ENCODE measurements at places on chromosomes 16 and 17.

- no peak for DNase-seq
Measured at GRCh38 chr16:51876934-51877333, 670.0 kb downstream of the TOX3 start.

DNA sequence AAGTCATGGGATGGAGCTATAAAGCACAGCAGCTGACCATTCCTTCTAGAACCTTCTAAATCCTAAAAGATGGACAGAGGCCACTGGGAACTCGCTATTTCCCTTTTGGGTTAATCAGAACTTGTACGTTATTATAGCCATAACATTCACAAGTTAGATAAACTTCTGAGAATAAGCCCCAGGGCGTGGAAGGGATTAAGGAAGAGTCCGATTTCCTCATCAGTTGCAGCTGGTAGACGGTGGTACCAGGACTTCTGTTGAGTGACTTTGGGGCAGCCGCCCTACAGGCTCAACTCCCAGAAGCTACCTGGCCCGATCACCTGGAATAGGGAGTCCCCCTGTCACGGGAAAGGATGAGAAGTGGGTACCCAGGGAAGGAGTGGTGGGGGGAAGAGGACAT lies 370.1 kb upstream of the ZFHX3 start:
- DNase-seq, result no peak

DNA sequence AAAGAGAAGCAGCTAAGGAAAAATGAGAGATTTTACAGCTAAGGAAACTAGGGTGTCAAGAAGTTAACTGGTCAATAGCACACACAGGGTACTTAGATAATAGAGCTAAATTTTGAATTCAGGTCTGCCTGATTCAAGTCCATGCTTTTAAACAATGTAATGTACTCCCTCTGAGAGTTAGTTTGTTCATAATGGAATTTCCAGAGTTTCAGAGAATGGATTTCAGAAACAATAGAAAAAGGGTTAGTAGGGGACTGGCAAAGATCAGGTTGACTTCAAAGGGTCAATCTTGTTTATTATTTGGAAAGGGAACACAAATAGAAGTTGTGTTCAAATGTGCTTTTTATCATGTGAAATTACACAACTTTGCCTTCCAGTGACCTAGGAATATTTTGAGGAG lies 17.9 kb downstream of the NSRP1 start:
- no peak for DNase-seq

GRCh38 chr16:8346294-8346693 lies 244.0 kb downstream of the TMEM114 start:
- no peak for DNase-seq

- no peak for DNase-seq
Measured at GRCh38 chr16:85441189-85441889, 171.8 kb upstream of the GSE1 start.

GRCh38 chr17:82230609-82231311 lies 1.9 kb downstream of the SLC16A3 start:
- no peak for DNase-seq

GRCh38 chr16:50154420-50154950 lies 1.4 kb downstream of the TENT4B start:
- DNase-seq, result no peak

- no peak for DNase-seq
Measured at GRCh38 chr16:12539185-12539929, 264.3 kb downstream of the CPPED1 start.

Measured in omental fat pad (tissue), 4 donors.